ENCODE measurements at places on chromosomes 4 and X.

DNA sequence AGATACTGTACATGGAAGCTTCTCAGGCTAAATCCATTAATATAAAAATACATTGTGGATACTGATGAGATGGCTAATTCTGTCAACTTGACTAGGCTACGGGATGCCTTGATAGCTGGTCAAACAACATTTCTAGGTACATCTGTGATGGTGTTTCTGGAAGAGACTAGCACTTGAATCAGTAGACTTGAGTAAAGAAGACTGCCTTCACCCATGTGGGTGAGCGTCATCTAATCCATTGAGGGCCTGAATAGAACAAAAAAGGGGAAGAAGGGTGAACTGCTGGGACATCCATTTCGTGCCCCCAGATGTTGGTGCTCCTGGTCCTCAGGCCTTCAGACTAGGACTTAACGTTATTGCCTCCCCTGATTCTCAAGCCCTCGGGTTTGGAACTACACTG, 3.7 kb upstream of the SRP72 start:
- no peak for DNase-seq

- no peak for DNase-seq
Observed at GRCh38 chr4:74933562-74934015, 673 bp downstream of the PARM1 start.

GRCh38 chr4:173161311-173161710, 7.3 kb upstream of the GALNT7 start:
- no peak for DNase-seq

- DNase-seq = no peak
Observed at GRCh38 chr4:17164666-17165065, 266.2 kb upstream of the LDB2 start.

DNA sequence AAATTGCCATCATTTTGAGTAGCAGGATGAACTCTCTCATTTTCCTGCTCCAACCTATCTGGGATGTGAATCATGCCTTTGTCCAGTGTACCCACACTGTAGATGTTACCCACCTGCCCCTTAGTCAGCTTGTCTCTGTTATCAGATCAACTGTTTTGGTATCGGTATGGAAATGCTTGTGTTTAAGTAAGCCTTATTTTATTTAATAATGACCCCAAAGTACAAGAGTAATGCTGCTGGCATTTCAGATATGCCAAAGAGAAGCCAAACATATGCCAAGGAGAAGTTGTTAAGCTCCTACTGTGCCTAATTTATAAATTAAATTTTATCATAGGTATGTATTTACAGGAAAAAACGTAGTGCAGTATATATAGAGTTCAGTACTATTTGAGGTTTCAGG, 18.6 kb upstream of the RAP1GDS1 start:
- DNase-seq = no peak

GRCh38 chrX:39639871-39640270, 457.9 kb downstream of the BCOR start:
- no peak for DNase-seq

GRCh38 chr4:111930659-111931058, 214.6 kb upstream of the FAM241A start:
- DNase-seq = no peak
